DMS153 (cell line): ENCODE measurements at places on chromosomes 16 and 17.
A peak's percentile ranks its signal among the peaks of the same experiment; 100 is the strongest.

- no peak for DNase-seq
Measured at GRCh38 chr17:30225919-30226553, 9.5 kb downstream of the SLC6A4 start.

GRCh38 chr17:41390411-41390938 is 6.9 kb downstream of the KRT31 start:
- DNase-seq: no peak

- DNase-seq: peak; percentile 9
Measured at GRCh38 chr16:23131436-23131835, 17.8 kb downstream of the USP31 start.

DNA sequence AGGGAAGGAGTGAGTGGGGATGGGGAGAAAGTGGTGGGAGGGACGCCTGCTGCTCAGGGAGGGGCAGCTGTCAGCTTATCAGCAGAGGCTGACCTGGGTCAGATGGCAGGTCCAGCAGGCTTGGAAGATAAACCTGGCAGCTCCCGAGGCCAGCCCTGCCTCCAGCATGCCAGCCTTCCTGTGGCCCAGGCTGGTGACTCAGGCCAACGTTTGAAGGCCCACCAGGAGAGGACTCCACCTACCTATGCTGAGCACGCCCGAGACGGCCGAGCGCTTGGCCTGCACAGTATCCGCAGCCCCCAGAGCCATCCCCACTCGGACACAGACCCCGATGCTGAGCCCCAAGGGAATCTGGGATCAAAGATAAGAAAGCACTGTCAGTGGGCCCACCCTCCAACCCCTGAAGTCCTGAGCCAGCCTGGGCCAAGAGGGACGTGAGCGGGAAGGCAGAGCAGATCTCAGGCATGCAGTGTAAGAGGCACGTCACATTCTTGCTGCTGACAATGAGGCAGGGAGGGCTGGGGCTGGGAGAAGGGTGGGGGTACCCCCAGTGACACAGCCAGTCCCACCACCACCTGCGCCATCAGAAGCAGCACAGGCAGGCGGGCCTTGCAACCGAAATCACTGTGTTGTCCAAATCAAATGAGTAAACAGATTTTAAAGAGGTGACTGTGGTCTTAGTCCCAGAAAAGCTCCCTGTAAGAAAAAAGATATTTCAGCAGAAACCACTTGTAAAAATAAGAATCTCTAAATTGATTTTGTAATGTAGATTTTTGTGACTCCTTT is 12.4 kb downstream of the SLC47A2 start:
- no peak for DNase-seq

GRCh38 chr16:89502081-89502843 is 5.9 kb upstream of the SPG7 start:
- DNase-seq: no peak

DNA sequence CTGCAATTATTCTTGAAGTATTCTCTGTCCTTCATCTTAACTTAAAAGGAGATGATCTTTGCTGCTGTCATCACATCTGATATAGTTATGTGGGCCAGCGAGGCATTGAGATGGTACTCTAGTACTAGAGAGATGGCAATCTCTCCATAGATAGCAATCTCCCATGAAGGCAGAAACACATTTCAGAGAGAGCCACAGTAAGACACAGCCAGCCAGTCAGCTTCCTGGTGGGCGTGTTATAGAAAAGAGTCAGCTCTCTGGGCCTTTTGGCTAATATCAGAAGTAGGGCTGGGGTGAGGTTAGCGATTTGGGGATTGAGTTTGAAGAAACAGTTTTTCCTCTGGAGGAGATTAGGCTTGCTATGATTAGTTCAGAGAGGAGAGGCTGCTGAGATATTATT is 22.6 kb upstream of the EFCAB13 start:
- DNase-seq: no peak

GRCh38 chr16:54817432-54817831 is 113.2 kb upstream of the IRX5 start:
- DNase-seq: peak; percentile 16

DNA sequence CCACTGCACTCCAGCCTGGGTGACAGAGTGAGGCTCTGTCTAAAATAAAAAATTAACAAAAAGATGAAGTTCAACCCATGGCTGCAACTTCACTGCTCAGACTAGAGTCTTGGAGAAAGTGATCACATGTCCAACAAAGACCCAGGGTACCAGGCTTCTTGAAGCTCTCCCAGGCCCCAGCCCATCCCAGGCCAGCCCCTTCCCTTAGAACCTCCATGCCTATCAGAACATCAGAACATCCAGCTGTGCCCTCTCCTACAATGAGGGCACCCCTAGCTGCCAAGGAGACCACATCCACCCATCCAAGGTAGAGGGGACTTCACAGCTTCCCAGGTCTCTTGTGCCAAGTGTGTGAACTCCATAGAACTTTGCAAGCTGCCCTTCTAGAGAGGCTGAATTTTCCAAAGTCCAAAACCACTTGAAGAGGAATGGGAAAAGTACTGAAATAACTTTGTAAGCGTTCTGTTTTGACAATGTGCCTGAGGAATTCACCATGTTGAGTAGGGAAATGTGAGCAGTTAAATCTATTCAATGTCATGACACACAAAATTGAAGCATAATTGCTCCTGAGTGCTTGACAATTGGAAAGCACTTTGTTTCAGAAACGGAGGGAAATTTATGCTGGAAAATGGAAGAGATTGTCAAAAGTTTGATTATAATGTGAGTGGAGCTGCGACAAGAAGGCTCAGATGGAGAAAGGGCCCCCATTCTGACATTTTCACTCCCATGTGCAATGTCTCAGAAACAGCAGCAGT is 230.4 kb downstream of the ZNF423 start:
- DNase-seq: no peak

- DNase-seq: no peak
Measured at GRCh38 chr17:50048146-50048720, 7.7 kb upstream of the ITGA3 start.

DNA sequence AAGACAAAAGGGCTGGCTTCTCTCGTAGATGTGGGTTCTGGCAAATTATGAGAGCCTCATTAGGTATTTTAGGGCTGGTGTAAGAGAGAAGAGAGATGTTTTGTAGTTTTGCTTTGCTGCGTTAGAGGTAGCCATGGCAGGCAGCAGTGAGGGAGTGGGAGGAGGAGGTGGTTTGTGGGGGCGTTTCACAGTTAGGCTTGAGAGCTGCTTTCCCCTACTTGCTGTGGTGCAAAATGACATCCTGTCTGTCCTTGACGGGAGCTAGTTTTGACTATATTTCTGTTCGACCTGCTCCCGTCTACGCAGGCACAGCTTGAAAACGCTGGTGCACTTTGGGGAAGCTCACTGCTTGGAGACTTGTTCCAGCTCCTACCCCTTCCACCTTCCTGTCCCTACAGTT is 75.5 kb downstream of the SLC5A11 start:
- DNase-seq: no peak

- no peak for DNase-seq
Measured at GRCh38 chr17:15123593-15124263, 141.4 kb downstream of the PMP22 start.

GRCh38 chr17:74814453-74814852 is 38.3 kb upstream of the NAT9 start:
- no peak for DNase-seq

DNA sequence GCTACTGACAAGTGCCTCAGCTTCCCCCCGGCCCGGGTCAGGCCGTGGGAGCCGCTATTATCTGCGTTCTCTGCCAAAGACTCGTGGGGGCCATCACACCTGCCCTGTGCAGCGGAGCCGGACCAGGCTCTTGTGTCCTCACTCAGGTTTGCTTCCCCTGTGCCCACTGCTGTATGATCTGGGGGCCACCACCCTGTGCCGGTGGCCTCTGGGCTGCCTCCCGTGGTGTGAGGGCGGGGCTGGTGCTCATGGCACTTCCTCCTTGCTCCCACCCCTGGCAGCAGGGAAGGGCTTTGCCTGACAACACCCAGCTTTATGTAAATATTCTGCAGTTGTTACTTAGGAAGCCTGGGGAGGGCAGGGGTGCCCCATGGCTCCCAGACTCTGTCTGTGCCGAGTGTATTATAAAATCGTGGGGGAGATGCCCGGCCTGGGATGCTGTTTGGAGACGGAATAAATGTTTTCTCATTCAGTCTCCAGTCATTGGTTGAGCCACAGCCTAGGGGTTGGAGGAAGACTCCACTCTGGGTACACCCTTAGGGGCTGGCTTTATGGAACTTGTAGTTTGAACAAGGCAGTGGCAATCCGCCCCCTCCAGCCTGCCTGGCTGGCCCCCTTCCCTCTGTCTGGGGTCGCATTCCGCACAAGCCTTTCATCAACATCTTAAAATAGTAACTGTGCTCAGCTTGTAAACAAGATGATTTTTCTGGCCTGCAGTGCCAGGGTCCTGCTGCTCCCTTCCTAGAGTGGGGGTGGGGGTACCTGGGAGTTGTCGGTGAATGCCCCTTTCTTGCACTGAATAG is 4.1 kb downstream of the SYNGR2 start:
- DNase-seq: peak; percentile 64

- no peak for DNase-seq
Measured at GRCh38 chr17:65572581-65573281, 11.3 kb upstream of the AXIN2 start.

GRCh38 chr17:77498091-77498741 is 357.4 kb downstream of the SEC14L1 start:
- DNase-seq: no peak

GRCh38 chr17:44053125-44053872 is 13.2 kb downstream of the LSM12 start:
- no peak for DNase-seq

DNA sequence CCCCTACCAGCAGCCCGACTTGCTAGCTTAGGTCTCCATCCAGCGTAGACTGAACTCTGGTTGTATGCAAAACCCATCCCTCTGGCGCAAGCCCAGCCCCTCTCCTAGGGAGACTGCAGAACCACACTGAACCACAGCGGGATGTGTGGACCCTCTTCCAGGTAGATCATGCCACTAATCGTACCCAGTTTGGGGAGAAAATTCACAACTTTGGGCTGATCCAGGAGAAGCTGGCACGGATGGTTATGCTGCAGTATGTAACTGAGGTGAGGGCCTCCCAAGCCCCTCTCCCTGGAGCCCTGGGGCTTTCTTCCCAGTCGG is 3.2 kb downstream of the ACADVL start:
- no peak for DNase-seq

GRCh38 chr17:76119409-76120371 is 16.1 kb upstream of the EXOC7 start:
- no peak for DNase-seq

DNA sequence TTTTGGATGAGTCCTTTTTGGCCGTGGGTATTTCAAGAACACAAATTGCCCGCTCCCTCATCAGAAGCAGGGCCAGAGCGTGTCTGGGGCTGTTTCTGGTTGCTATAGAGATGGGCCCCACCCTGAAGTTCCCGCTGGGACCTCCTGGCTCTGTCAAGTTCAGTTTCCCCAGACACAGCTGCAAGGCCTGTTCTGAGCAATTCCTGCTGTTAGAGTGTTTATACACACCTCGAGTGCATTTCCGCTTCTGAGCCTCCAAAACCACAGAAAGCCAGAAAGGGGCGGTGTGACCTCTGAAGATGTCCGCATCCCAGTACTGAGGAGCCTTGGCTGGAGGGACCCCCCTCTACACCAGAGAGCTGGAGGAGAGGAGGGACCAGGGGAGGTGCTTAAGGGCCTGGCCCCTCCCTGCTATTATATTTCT is 9.3 kb upstream of the WBP2 start:
- no peak for DNase-seq

GRCh38 chr16:17466876-17467275 is 3.9 kb downstream of the XYLT1 start:
- DNase-seq: no peak

DNA sequence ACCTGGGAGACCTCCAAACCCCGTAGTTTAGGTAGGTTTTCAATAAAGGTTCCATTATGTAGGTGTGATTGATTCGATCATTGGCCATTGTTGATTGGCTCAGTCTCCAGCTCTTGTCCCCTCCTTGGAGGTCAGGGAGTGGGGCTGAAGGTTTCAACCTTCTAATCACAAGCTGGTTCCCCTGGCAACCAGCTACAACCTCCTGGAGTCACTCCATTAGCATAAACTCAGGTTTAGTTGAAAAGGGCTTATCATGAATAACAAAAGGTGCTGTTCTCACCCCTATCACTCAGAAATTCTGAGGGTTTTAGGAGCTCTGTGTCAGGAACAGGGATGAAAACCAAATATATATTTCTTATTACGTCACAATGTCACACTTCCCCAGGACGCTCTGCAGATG is 28.5 kb downstream of the TMEM132E start:
- DNase-seq: no peak

DNA sequence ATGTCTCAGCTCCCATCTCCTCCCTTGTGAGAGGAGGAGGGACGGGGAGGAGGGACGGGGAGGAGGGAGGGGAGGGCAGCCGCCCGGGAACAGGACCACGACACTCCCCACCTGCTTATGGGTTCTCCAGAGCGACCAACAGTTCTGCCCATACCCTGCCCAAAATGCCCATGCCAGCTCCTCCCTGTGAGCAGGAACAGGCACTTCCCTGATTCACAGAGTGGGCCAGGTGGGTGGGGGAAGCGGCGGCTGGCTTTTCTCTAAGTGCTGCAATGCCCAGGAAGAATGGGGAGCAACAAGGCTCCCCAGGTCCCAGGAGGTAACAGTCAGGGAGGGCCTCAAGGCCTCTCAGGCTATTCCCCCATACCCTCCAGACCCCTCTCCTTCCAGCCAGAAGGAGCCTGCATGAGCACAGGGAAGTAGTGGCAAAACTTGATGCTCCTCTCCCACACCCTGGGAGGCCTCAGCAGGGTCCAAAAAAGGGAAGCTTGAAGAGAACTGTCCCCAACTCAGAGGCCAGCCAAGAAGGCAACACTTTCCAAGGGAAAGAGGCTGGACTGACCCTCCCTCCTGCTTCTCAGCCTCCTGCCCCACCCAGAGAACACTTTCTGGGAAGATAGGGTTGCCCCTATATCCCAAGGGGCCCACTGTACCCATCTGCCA is 53.8 kb downstream of the MYO18A start:
- no peak for DNase-seq

DNA sequence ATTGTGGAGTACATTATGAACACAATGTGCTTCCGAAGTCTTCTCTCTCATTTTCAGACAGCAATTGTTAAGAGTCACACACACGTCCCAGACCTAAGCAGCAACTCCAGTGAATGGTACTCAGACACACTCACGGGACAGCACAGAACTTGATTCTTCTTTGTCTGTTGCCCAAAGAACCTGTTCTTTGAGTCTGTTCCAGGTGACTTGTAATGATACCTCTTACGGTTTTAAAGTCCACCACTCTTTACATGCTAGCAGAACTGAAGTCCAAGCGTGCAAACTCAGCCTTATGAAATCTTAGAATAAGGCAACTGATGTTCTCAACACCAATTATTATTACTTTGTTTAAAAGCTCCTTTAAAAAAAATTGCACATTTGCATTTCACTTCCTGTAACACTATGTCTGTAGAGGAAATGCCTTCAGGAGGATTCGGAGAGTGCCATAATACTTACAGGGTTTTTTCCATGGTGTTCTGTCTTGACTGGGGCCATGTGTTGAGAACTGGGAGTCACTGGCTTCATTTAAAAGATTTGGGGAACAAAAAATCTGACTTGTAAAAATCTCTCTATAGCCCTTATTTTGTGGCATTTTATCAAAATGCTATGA is 48.1 kb downstream of the MARF1 start:
- no peak for DNase-seq

- DNase-seq: no peak
Measured at GRCh38 chr17:68657166-68657565, 56.0 kb upstream of the FAM20A start.

- DNase-seq: peak; percentile 5
Measured at GRCh38 chr16:27374804-27375425, 27.1 kb upstream of the IL21R start.
